Stimulated activated CD8-positive, alpha-beta memory T cell treated with anti-CD3 and anti-CD28 coated beads, Interleukin-12 subunit alpha, Interleukin-12 subunit beta, amount 100 ng/mL, for 1 hour (primary cell): ENCODE measurements at places on chromosomes 12 and 14.

- no peak for DNase-seq
Measured at GRCh38 chr12:96701856-96702255, 205.2 kb upstream of the NEDD1 start.

DNA sequence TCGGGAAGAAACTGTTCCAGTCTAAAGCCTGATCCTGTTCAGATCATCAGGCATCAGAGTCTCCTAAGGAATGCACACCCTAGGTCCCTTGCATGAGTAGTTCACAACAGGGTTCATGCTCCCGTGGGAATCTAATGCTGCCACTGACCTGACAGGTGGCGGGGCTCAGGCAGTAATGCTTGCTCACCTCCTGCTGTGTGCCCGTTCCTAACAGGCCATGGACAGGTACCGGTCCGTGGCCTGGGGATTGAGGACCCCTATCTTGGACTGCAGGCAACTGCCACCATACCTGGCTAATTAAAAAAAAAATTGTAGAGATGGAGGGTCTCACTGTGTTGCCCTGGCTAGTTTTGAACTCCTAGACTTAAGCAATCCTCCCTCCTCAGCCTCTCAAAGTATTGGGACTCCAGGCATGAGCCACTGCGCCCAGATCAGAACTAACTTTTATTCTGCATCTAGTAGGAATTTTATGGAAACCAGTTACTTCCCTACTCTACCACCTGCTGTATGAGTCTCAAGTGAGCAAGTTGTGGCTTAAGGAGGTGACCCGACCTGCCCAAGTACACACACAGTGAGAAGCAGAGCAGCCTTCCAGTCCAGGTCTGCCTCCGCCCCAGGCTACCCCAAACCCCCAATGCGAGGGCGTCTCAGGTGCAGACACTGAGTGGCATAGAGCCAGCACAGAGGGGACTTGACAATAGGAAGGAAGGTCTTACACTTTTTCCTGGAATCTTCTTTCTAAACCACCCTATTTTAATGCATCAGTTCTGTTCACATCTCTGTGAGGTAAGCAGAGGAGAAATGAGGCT is 2.5 kb upstream of the PAPLN start:
- no peak for DNase-seq

- no peak for DNase-seq
Measured at GRCh38 chr14:60977847-60978246, 3.0 kb downstream of the TRMT5 start.

DNA sequence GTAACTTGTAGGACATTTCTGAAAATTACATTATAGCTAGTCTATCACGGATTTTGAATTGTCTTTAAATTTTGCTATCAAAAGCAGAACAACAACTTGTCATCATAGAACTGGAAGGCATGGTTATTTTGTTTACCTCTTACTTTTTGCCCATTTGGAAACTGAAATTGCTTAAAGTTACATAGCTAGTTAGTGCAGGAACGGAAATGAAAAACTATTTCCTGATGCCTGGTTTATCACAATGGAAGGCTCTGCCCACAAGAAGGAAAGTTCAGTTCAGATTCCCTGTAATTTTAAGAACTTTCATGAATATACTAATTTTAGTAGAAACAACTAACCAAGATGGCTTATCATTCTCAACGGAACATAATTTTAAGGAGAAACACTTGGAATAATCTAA is 427.7 kb downstream of the RAD51B start:
- no peak for DNase-seq

- no peak for DNase-seq
Measured at GRCh38 chr12:52433501-52434080, 580 bp downstream of the KRT75 start.

GRCh38 chr12:48105321-48105866 is 485 bp downstream of the SENP1 start:
- peak; percentile 18 for DNase-seq

- DNase-seq = no peak
Measured at GRCh38 chr12:3792623-3793288, 39.8 kb upstream of the CRACR2A start.

- no peak for DNase-seq
Measured at GRCh38 chr14:54512393-54512792, 2.7 kb downstream of the CGRRF1 start.

- no peak for DNase-seq
Measured at GRCh38 chr14:103196716-103197115, 73.5 kb downstream of the TNFAIP2 start.

- no peak for DNase-seq
Measured at GRCh38 chr12:30243426-30243825, 452.2 kb downstream of the IPO8 start.

GRCh38 chr12:114395755-114396152 is 10.2 kb downstream of the TBX5 start:
- DNase-seq = no peak

- DNase-seq = no peak
Measured at GRCh38 chr14:37241198-37241597, 43.5 kb downstream of the MIPOL1 start.

GRCh38 chr12:126353604-126354003 is 1288.4 kb downstream of the AACS start:
- no peak for DNase-seq

GRCh38 chr12:32756476-32757066 is 874 bp upstream of the YARS2 start:
- DNase-seq = no peak

- DNase-seq = no peak
Measured at GRCh38 chr12:12870465-12870864, 20.9 kb upstream of the GPRC5A start.

GRCh38 chr12:2335513-2335912 is 282.7 kb downstream of the CACNA1C start:
- DNase-seq = no peak

DNA sequence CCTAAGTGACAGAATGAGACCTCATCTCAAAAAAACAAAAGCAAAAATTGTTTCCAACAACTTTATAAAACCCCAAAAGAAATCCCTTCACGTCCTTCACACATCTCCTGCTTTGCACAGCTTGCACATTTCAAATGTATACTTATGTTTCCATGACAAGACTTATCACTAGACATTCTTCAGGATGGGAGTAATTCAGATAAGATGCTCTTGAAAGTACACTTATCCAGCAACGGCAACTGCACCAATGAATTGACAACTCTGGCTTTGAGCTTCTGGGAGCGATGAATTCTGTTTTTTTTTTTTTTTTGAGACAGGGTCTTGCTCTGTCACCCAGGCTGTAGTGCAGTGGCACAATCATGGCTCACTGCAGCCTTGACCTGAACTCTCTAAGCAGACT is 30.8 kb upstream of the AKAP5 start:
- no peak for DNase-seq

- no peak for DNase-seq
Measured at GRCh38 chr12:112948806-112949205, 10.5 kb downstream of the OAS3 start.

GRCh38 chr12:106581543-106582248 is 1.1 kb upstream of the RFX4 start:
- DNase-seq = no peak

DNA sequence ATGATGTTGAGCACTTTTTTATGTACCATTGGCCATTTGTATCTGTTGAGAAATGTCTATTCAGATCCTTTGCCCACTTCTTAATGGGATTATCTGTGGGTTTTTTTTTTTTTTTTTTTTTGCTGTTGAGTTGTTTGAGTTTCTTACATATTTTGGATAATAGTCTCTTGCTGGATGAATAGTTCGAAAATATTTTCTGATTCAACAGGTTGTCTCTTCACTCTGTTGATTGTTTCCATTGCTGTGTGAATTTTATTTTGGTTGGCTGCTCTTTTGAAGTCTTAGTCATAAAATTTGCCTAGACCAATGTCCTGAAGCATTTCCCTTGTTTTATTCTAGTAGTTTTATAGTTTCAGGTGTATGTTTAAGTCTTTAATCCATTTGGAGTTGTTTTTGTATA is 64.5 kb downstream of the CAND1 start:
- no peak for DNase-seq

GRCh38 chr14:39555749-39556148 is 123.5 kb upstream of the FBXO33 start:
- no peak for DNase-seq

DNA sequence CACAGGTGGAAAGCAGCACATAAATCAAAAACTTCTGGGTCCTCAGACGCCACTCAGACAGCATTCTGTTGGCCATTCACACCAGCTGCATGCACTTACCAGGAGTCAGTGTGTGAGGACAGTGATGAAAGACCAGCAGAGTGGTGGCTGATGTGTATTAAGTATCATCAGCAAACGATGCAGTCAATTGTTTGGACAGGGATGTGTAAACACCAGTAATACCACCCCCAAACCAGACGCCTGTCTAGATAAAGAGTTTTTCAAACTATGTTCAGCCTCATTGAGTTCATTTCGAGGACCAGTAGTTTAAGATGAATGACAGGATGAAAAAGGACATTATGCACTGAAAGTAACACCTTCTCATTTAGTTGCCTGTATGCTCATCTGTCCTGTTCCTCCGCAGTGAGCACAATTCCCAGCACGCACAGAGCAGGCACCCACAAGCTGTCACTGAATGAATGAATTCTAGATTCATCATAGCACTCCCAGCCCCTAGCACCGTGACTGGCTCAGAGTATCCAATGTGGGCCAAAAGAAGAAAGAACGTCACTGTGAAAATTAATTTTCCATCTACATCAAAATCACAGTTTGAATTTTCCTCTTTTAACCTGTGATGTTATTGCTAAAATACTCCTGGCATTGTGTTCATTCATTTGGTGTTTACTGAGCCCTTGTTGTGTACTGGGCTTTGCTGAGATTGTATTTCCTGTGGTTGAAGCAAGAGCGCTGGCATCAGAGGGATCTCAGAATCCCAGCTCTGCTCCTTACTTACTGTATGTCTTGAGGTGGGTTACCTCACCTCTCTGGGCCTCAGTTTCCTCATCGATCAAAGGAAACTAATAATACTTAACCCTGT is 124.8 kb upstream of the NOS1 start:
- no peak for DNase-seq

GRCh38 chr12:54068418-54069070 is 14.9 kb downstream of the HOXC4 start:
- DNase-seq = no peak

DNA sequence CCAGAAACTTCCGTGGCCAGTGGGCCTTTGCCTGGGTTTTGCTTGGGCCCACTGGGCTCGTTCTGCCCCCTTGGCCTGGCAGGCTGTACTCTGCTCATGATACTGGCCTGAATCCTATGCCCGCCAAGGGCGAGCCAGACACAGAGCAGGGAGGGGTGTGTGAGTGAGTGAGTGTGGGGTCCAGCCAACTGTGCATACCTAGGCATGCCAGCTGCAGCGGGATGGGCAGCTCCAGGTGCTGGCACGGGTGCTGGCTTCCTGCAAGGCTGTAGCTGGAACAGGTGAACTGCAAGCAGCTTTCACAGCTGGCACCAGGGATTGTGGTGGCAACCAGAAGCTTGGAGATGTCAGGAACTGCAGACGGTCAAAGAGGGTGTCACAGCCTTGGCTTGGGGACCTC is 1276.4 kb downstream of the SLC16A7 start:
- DNase-seq = no peak

- DNase-seq = no peak
Measured at GRCh38 chr14:77868552-77869285, 68.8 kb downstream of the ADCK1 start.

GRCh38 chr14:103700753-103701490 is 14.3 kb downstream of the XRCC3 start:
- no peak for DNase-seq

DNA sequence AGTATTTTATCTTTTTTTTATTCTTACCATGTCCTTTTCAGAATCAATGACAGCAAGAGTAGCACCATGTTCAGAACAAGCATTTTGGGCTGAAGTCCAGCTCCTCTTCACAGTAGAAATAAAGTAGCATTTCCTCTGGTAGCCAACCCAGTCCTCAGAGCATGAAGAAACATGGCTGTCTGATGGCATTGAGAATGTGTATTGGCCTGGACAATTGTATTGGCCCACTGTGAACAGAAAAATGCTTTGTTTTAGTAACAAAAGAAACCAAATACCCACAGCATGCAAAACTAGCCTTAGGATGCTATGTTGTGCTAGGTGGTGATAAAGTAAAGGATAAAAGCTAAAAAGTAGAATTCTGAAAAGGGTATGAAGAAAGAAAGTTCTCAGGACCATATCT is 5.7 kb downstream of the CD69 start:
- no peak for DNase-seq
